ENCODE measurements at places on chromosomes 1 and 21.

DNA sequence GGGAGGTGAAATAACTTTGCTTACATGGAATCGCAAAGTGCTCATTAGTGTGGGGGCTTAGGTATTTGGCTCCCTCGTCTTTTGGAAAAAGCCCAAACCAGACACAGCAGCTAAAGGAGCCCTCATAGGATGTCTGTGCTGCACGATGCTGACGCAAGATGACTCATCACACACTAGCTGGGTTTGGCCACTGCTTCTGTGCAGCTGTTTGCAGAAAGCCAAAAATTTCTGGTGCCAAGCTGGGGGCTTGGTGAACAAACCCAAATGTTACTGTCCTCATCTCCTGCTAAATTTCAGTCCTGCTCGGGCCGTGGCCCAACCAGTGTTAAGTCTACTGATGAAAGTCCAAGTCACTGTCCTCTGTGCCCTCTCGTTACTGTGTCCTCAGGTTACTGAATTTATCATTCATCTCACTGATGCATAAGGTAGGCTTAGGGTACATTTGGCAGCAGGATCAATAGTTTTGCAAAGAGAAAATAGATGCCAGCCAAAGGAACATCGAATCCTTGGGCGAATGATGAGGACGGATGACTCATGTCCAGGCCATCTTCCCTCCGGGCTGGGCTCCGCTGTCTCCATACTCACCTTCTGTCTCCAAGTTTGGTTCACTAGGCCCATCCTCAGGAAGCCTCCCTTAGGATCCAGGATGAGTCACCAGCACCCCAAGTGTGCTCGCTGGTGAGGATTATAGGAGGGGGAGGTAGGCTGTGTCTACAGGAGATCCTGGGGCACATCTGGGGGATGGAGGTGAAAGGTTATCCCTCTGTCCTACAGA is 177.7 kb downstream of the ADSS2 start:
- DNase-seq = no peak

DNA sequence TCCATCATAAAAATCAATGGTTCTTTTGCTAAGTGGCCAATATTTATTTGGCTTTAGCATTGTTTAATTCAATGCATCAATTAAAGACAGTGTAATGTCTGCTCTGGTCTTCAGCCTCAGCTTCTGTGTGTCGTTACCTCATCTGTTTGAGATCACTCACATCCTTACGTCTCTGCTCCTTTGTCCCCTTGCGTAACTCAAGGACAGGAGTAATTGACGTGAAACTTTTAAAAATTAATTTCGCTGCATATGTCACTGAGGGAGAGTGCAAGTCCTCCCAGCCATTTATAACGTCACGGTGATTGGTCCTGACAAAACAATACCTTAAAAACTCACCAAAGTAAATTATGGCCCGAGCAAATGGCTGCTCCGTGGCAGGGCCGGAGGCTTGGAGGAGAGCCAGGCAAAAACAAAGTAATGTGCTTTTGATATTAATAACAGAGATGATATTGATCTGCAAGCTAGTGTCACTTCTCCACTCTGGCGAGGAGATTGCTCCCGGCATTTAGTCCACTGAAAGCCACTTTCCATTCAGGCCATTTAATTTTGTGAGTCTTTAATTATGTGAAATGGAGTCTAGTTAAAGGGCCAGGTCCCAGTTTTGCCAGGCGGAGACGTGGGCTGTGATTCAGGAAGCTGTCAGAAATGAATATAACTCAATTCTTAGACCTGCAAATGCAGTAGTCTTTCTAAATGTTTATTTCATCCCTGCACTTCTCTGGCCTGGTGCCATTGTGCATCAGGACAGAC is 150.9 kb upstream of the POU3F1 start:
- DNase-seq = no peak

DNA sequence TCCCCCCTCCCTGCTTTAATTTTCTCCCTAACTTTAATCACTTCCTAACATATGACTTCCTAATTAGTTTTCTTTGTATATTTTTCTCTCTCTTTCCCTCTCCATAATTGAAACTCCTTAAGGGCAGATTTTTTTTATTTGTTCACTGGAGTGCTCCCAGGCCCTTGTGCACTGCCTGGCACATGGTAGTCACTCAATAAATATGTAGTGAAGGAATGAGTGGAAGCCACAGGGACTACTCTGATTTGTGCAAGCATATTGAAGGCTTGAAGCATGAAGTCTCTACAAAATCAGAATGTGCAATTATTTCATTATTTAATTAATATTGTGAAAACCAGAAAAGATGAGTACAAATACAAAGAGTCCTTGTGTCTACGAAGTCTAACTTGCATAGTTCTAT is 41.5 kb downstream of the SNX7 start:
- DNase-seq = no peak

- no peak for DNase-seq
These were observed 796.3 kb downstream of the BRINP3 start for GRCh38 chr1:189681252-189681919.

- no peak for DNase-seq
These were observed 47.8 kb upstream of the LAMC2 start for GRCh38 chr1:183138301-183138700.

- no peak for DNase-seq
These were observed 22.5 kb upstream of the RC3H1 start for GRCh38 chr1:174044418-174045222.

GRCh38 chr1:34419663-34420136 is 243.0 kb downstream of the C1orf94 start:
- DNase-seq = no peak

DNA sequence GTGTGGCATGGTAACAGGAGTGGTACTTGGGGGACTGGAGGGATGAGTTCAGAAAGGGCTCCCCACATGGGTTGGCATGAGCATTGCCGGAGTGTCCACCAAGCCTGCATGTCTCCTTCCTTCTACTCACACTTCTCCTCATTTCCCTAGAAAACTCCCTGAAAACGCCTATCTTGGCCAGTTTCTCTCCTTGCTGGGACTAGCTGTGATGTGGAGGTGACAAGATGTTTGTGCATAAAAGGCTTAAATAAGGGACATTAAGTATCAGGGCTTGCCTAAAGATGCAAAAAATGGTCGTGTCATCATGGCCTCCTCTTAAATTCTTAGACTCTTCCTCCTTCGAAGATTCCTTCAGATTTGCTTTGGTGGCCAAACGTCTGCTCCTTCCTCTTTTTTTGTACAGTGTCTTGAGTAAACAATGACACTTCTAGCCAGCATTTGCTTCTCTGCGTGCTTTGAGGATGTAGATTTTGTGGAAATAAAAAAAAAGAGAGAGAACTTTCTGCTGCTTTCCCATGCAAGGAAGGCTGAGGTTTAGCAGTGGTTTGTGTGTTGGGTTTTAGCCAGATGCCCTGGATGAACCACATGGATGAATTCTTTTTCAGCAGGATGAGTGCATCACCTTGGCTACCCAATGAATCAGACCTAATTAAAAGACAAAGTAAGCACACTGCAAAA is 239.1 kb upstream of the IRF2BP2 start:
- no peak for DNase-seq

- no peak for DNase-seq
These were observed 342.5 kb downstream of the DISC1 start for GRCh38 chr1:231969076-231969475.

DNA sequence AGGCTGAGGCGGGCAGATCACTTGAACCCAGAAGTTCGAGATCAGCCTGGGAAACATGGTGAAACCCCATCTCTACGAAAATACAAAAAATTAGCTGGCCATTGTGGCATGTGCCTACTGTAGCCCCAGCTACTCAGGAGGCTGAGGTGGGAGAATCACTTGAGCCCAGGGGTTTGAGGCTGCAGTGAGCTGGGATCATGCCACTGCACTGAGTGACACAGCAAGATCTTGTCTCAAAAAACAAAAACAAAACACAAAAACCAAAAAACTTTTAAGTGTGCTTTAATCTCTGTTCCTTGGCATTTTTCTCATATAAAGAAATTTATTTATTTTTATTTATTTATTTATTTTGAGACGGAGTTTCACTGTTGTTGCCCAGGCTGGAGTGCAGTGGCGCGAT is 208.2 kb downstream of the URB2 start:
- no peak for DNase-seq

DNA sequence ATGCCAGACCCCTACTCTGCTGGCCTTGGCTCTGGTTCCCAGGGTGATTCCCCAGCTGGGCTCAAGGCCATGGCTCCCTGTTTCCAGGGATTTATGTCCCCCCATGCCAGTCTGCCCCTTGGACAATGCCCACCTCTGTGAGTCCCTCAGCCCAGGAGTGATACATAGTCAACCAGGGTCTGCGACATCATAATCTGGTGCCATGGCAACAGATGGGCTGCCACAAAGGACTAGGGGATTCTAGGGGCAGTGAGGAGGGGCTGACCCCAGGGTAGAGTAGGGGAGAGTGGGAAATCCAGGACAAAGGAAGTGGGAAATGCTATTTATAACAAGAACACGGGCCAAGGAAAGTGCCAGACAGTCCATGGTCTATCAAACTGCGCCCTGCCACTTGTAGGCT is 33.8 kb downstream of the LRP8 start:
- DNase-seq = no peak

Data from stimulated activated CD4-positive, alpha-beta T cell treated with anti-CD3 and anti-CD28 coated beads, Interleukin-4, amount 100 ng/mL, for 4 hours (primary cell).